ENCODE measurements at places on chromosomes 4 and X.

DNA sequence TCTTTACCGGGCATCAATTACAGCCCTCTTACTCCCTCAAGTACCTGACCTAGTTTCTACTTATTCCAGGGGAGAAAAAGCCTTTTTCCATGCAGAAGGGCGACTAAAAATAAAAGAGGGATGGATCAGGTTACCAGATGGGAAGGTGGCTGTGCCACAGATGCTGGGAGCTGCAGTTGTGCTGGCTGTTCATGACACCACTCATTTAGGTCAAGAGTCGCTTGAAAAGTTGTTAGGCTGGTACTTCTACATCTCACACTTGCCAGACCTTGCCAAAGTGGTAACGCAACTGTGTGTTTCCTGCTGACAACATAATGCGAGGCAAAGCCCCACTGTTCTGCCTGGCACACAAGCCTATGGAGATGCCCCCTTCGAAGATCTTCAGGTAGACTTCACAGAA is 148.4 kb upstream of the FGF16 start:
- DNase-seq: no peak

DNA sequence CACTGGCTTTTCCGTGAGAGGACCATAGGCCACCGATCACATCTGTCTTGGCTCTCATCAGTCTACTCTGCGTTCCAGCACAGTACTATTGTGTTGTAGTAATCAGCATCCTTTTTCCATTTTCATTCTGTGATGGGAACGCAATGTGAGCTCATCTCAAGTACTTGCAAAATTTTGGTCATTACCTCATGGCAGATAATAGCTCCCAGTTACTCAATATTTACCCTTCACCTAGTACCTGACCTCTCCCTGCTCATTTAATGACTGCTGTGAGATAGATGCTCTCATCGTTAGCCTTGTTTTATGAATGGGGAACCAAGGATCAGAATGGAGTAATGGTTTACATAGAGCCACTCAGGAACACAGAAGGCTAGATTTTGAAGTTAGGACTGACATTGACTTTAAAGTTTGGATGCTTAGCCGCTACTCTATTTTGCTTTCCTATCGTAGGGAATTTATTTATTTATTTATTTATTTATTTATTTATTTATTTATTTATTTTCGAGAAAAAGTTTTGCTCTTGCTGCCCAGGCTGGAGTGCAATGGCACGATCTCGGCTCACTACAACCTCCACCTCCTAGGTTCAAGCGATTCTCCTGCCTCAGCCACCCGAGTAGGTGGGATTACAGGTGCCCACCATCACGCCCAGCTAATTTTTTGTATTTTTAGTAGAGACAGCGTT is 6.5 kb upstream of the GPR101 start:
- no peak for DNase-seq

- no peak for DNase-seq
Measured at GRCh38 chrX:109760922-109761250, 27.8 kb upstream of the ACSL4 start.

DNA sequence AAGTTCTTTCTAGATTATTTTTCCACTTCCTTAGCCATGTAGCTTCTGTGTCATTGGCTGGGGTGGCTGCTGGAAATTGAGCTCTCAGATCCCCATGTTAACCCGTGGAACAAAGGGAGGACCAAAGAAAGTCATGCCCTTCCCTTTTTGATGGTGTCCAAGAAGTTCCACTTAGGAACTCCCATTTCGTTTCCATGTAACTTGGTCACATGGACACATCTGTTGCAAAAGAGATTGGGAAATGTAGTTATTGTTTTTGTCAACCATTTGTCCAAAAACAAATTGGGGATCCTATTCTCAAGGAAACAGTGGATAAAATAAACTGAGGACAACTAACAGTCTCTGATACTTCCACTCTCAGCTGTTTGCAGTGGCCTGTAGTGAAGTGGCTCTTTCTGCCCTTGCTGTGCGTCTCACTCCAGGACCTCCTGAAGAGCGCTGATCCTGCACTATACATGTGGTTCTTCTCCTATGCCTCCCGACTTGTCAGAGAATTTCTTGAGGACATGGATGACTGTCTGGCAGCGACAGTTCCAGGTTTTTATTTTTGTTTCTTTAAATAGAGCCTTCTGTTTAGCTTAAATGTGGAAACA is 125.3 kb upstream of the LNX1 start:
- no peak for DNase-seq

DNA sequence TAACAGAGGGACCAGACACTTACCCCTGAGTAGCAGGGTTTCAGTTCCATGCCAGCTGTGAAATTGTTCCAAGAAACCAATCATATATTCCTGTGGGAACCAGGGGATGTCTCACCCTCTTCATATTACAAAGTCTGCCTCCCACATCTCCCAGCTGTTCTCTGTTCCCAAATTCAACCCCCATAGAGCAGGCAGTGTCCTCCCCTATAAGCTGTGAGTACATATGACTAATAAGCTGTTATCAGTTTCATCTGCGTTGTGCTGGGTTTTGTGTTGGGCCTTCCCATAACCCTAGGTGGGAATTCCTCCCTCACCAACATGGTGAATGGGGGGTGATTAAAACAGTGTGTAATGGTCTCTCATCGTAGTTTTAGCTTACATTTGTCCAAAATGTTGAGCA is 41.0 kb downstream of the CEP44 start:
- DNase-seq: no peak
